ENCODE measurements at places on chromosomes 6 and 20.
A peak's percentile ranks its signal among the peaks of the same experiment; 100 is the strongest.

DNA sequence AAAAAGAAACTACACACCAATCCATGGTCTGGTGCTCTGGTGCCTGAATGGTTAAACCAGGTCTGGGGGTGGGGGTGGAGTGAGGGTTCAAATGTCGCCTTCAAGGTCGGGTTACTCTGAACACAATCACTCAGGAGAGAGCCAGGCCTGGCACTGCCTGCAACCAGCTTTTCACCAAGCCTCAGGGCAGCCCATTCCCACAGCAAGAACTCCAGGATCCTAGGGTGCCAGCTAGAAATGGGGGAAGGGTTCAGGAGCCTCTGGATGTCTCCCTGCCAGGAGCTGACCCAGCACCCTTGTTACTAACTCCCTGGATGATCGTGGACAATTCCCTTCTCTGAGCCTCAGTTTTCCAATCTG lies 6.7 kb downstream of the SDC4 start:
- no peak for DNase-seq

- no peak for DNase-seq
Observed at GRCh38 chr6:136146130-136146529, 104.0 kb downstream of the MTFR2 start.

- no peak for DNase-seq
Observed at GRCh38 chr6:19032591-19033295, 645.6 kb downstream of the RNF144B start.

- no peak for DNase-seq
Observed at GRCh38 chr6:67345946-67346345, 1289.1 kb upstream of the ADGRB3 start.

- no peak for DNase-seq
Observed at GRCh38 chr6:110509617-110510241, 33.3 kb upstream of the SLC22A16 start.

GRCh38 chr6:132797951-132798868 lies at the start of gene SLC18B1:
Gene SLC18B1 (minus strand): TSS chr6:132798637. CDS start chr6:132798456, 181 bp downstream.
- DNase-seq, result peak; percentile 84

DNA sequence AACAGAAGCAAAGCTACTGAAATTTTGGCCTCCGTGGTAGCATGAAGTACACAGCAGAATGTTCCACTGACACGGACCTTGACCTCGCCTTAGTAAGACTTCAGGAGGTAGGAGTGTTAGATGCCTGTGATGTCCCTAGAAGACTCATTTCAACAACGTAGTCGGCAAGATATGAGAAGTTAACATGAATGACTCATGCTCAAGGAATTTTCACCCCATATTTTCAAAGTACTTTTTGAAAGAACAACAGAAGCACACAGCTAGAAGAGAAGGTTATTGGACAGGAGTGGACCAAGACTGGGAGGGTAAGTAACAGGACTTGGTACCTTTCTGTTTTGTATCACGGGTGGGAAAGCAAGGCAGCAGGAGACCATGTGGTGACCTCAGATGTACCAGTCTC lies 78.0 kb downstream of the DZANK1 start:
- no peak for DNase-seq

GRCh38 chr6:160274871-160275510 lies 16.4 kb upstream of the SLC22A2 start:
- DNase-seq, result no peak

DNA sequence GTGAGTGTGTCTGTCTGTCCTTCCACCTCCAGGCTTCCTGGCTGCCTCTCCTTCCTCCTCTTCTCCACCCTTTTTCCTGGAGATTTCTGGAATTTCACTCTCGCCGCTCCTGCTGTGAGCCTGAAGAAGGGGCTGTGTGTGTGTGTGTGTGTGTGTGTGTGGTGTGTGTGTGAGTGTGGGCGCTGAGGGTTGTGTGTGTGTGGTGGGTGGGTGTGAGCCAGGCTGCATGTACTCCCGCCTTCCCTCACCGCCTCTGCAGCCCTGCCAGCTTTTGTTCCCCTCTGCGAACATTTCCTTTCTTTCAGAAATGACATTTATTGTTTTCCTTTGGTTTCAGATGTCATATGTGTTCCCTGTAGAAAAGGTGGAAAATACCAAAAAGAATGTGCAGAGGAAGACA lies 76.0 kb downstream of the SRC start:
- DNase-seq, result peak; percentile 56

DNA sequence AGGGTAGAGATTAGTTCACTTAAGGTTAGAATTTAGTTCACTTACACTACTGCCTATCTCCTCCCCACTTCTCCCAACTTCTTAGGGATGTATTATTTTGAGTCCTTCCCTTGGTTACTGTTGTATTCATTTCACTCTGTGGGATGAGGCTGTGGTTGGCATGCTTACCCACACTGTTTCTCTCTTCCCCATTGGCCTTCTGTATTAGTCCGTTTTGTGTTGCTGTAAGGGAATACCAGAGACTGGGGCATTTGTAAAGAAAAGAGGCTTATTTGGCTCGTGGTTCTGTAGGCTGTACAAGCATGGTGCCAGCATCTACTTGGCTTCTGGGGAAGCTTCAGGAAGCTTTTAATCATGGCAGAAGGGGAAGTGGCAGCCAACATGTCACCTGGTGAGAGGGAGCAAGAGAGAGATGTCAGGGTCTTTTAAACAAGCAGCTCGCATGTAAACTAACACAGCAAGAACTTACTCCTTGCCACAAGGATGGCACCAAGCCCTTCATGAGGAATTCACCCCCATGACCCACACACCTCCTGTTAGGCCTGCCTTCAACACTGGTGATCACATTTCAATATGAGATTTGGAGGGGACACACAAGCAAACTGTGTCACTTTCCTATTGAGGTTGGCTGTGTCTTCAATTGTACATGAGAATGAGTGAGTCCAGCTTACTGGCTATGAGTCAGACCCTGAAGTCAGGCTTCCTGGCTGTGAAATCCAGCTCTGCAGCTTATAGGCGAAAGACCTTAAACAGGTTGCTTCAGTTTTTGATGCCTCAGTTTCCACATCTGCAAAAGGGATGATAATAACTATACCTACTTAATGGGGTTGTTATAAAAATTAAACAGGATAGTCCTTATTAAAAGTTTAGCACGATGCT lies 53.3 kb downstream of the SYNDIG1 start:
- DNase-seq, result no peak

DNA sequence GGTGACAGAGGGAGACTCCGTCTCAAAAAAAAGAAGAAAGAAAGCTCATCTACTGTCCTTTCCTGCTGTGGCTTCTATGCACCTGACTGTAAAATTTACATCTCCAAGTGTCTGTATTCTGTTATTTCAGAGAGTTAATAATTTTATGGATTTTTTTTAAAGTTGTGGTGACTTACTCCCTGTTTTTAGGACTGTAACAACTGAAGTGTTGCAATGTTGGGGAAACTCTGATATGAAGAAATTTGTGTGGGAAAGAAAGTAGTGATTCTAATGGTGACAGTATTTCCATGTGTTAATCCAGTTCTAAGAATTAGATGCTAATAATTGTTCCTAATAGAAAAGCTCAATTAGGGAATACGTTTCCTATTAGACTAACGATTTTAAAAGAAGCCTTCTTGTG lies 27.4 kb downstream of the STX11 start:
- no peak for DNase-seq

DNA sequence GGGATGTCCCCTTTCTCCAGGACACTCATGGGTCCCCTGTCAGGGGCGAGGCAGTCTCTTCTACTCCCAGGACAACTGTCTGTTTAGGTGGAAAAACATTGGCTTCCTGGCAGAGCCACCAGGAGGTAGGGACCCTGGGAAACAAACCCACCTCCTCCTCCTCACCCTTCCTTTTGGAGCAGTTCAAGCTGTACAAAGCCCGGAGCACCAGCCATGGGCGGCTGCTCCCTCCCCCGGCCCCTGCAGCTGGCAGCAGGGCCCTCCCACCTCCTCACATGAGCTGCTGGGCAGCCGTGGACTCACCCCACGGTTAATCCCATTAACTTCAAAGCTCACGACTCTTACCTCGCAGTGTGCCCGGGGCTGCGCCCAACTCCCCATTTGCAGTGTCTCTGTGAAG lies 48.6 kb downstream of the CDH4 start:
- peak; percentile 29 for DNase-seq

- DNase-seq, result peak; percentile 49
Observed at GRCh38 chr6:14129575-14129974, 12.0 kb downstream of the CD83 start.

DNA sequence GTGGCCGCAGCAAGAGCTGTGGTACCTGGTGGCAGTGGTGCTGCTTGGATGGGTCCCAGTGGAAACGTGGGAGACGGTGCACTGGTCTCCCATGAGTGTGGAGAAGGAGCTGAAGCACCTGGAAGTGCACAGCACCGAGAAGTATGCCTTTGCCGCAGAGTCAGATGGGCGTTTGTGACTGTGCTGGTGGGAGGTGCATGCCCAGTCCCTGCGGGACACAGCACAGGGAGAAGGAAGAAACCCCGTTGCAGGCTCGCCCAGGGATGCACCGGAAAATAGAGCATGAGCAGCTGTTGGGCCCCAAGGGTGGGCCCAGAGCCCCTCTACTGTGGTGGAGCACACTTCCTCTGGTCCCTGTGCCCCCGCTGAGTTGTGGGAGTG lies 19.3 kb upstream of the RGS17 start:
- DNase-seq, result no peak

DNA sequence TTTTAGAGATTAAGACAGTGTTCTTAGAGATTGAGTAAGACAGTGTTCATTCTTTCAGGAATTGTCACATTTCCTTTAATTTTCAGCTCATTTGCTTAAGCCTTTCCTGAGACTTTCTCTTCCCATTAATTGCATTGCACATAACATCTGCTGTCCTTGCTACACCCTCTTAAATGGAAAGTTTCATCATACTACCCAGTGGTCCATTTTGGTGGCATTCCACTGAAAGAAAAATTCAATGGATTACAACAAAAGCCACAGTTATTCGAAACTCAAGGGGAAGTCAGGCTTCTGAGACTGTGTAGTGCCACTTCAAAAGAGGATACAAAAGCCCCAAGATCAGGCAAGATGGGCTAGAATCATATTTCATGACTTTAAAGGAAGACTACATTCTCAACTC lies 64.0 kb downstream of the RSPO3 start:
- DNase-seq, result no peak

- no peak for DNase-seq
Observed at GRCh38 chr6:170561555-170561954, 7.4 kb downstream of the TBP start.

- DNase-seq, result no peak
Observed at GRCh38 chr6:142712231-142712630, 232.7 kb downstream of the HIVEP2 start.

DNA sequence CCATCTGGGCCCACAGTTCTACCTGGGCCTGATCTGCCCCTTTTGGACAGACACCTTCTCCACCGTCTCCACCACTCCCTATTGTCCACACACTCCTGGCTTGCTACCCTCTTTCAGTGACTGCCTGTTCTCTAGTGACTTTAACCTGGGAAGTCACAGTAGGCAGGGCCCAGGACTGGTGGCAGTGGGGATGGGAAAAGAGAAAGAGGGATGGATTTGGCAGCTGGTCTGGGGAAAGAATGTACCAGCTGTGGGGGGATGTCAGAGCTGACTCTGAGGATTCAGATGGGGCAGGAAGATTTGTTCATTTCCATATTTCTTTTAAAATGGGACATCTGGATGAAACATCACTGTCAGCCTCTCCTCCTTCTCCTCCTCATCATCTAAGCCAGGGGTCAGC lies 85.5 kb downstream of the SULF2 start:
- DNase-seq, result no peak

GRCh38 chr20:48704761-48705160 lies 123.0 kb downstream of the PREX1 start:
- DNase-seq, result no peak

- DNase-seq, result no peak
Observed at GRCh38 chr6:109373762-109374161, 8.5 kb downstream of the CD164 start.

DNA sequence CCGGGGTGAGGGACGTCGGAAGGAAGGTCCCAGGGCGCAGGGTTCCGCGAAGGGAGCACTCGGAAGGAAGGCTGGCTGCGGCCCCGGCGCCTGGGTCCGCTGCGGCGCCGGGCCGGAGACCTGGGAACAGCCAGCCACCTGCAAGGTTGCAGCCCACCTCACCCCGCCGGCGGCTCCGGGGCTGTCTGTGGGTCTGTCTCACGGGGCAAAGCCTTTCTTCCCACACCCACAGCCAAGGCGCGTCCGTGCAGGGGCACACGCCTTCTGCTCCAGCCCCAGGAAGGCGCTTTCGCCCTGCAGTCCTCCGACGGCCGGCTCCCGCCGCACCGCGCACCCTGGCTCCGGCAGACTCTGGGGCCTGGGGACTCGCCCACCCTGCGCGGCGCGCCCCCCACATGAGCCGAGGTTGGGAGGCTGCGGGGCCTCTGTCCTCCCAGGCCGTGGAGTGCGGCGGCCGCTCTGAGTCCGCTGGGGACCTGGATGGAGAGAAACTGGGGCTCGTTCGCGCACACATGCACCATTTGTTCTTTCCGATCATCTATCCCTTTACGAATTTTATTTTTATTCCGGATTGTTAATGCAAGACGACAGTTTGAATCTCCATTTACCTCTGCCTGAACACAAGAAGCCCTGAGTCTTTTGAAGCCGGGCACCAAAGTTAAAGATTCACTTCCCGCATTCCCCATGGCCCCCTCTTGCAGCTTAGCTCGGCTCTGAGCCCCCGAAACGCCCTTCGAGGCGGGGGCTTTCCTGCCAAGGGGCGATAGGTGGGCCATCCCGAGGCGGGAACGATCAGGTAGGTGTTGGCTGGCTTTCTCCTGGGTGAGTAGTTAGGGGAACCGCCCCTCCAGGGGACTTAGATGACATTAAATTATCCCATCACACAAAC lies 4.5 kb upstream of the FOXC1 start:
- DNase-seq, result peak; percentile 87

- DNase-seq, result no peak
Observed at GRCh38 chr6:17086469-17086868, 15.4 kb upstream of the STMND1 start.

DNA sequence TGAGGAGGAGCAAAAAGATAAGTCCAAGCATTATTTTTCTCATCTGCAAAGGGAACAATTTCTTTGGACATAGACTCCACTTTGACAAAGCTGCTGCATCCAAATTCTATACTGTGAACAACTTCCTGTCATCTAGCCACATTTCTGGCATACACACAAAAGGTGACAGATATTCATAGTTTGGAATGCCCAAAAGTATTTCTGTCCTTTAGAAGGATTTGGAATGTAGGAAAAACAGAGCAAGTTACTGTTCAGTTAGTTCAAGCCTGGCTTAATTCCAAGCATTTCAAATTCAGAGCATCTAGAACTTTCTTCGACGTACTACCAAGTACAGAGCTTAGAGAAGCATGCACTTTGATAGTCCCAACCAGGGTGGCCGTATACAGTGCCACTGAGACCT lies 134.0 kb downstream of the PDE7B start:
- no peak for DNase-seq

GRCh38 chr6:135331002-135331401 lies 149.9 kb downstream of the MYB start:
- DNase-seq, result no peak

DNA sequence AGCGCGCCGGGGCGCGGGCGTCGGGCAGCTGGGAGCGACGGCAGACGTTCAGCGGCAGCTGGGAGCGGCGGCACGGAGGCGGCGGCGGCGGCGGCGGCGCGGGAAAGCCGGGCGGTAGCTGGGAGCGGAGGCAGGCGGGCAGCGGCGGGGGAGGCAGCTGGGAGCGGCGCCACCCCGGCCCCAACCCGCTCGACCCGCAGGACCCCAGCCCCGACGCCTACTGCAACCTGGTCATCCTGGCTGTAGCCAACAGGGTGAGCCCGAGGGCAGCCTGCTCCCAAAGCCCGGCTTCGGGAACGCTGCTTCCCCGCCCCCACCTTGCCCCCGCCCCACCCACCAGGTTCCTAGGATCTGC lies 8.9 kb downstream of the CCM2L start:
- no peak for DNase-seq
